Activated CD4-positive, alpha-beta T cell treated with anti-CD3 and anti-CD28 coated beads for 1 hour (primary cell): ENCODE measurements at places on chromosomes 13 and 19.

DNA sequence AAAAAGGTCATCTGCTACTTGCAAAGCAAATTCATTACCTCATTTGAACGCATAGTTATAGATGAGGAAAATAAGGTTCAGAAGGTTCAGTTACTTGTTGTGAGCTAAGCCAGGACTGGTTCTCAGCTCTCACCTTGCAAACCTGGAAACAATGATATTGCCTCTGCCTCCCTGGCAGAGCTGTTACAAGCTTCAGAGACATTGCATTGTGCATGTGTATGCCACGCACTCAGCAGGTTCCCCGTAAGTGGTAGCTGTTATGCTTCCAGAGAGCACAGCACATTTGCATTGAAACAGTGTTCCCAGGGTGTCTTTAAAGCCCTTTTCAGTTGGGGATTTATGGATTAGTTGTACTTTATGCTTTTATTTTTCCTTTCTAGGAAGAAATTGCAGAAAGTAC lies 80.6 kb downstream of the DGKH start:
- DNase-seq, result no peak

DNA sequence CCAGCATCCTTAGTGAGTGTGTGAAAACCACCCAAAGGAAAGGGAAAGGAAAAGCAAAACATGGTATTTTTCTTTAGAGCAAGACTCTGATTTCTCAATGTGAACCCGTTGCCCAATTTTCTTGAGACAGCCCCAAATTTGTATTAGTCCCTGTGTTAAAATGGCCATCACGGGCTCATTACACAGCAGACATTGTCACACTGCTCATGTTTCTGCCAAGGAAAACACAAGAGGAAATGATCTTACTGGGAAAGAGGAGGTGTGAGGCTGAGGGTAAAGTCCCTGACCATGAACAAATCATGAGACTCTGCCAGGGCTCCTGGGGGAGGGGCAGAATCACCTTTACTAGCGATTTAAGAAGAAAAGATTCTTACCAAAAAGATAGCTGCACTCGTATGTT lies 54.4 kb downstream of the FAM124A start:
- DNase-seq, result no peak

DNA sequence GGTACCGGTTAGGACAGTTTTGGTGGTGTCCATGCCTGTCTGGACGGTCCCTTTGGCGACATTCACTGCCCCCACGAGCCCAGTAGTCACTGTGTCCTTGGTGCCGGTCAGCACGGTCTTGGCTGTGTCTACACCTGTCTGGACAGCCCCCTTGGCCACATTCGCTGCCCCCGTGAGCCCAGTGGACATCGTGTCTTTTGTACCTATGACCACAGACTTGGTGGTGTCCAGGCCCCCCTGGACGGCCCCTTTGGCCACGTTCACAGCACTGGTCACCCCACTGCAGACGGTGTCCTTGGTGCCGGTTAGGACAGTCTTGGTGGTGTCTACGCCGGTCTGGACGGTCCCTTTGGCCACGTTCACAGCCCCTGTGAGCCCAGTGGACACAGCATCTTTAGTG lies 6.2 kb downstream of the PLIN4 start:
- DNase-seq, result no peak

- no peak for DNase-seq
Observed at GRCh38 chr13:108357228-108357627, 87.7 kb downstream of the TNFSF13B start.

DNA sequence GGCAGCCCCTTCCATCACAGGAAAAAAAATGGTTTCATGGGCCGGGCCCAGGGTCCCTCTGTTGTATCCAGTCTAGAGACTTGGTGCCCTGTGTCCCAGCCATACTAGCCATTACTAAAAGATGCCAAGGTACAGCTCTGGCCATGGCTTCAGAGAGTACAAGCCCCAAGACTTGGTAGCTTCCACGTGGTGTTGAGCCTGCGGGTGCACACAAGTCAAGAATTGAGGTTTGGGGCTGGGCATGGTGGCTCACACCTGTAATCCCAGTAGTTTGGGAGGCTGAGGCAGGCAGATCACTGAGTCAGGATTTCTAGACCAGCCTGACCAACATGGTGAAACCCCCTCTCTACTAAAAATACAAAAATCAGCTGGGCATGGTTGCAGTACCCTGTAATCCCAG lies 214.3 kb downstream of the LIG4 start:
- DNase-seq, result no peak

- no peak for DNase-seq
Observed at GRCh38 chr19:13244920-13245319, 94.7 kb downstream of the IER2 start.

GRCh38 chr13:27415116-27415515 lies 9.3 kb upstream of the GTF3A start:
- no peak for DNase-seq
